ENCODE measurements at places on chromosomes 3 and 15. TPM values are rescaled to one million over a fixed set of nuclear protein-coding genes. Genes with fewer than 3 reads are reported as not detected.

DNA sequence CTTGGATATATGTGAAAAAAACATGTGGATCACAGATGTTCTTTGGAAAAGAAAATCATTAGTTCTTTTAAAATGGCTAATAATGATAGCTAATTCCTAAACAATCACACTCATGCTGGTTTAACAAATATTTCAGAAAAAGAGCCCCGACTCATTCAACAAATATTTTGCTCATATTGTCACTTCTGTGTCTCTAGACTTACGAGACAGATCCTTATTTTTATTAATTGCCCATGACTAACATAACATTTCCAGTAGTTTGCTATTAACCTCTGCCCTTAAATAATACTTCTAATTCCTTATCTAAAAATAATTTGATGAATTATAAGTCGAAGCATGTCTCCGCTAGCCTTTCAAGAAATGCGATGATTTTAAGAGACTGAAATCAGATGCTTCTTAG is 70.4 kb downstream of the SATB1 start:
- no peak overlapping the region for H3K4me3 ChIP-seq
- H3K27ac ChIP-seq: no peak overlapping the region
- no peak for DNase-seq
- H3K27me3 ChIP-seq: no peaks in the 10 kb centered on the region
- H3K36me3 ChIP-seq: no peaks in the 10 kb centered on the region

DNA sequence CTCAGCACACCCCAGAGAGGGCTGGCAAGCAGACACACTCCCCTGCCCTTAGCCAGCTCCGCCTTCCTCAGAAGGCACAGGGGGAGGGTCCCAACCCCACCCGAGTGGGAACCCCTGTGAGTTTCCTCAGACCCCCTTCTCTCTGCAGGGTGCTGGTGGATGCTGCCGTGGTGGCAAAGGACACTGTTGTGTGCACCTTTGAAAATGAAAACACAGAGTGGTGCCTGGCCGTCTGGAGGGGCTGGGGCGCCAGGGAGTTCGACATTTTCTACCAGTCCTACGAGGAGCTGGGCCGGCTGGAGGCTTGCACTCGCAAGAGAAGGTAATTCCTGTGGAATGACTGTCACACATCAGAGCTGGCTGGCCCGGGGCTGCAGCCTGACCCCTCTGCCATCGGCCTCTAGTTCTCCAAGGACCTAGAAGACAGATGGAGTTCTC is 149.4 kb downstream of the LRRK1 start:
- H3K36me3 ChIP-seq: peaks cover 10% of the 10 kb centered on the region
- no peak overlapping the region for H3K4me3 ChIP-seq
- H3K4me1 ChIP-seq: peaks cover 37% of the 10 kb centered on the region
- peak overlapping the region; percentile 95 for H3K27ac ChIP-seq

GRCh38 chr3:197376735-197377555 is 78.5 kb upstream of the DLG1 start:
- peaks cover 17% of the 10 kb centered on the region for H3K4me1 ChIP-seq
- H3K27me3 ChIP-seq: no peaks in the 10 kb centered on the region
- no peaks in the 10 kb centered on the region for H3K36me3 ChIP-seq
- H3K27ac ChIP-seq: no peak overlapping the region

GRCh38 chr3:128103136-128103676 is 20.4 kb downstream of the RUVBL1 start:
- no peaks in the 10 kb centered on the region for H3K27me3 ChIP-seq
- H3K4me1 ChIP-seq: no peaks in the 10 kb centered on the region
- no peak overlapping the region for H3K4me3 ChIP-seq
- DNase-seq: no peak
- H3K36me3 ChIP-seq: peaks cover 41% of the 10 kb centered on the region

- no peak overlapping the region for H3K27ac ChIP-seq
- peak; percentile 88 for DNase-seq
- no peak overlapping the region for H3K4me3 ChIP-seq
- no peaks in the 10 kb centered on the region for H3K4me1 ChIP-seq
- no peaks in the 10 kb centered on the region for H3K36me3 ChIP-seq
Observed at GRCh38 chr15:73367624-73368300, 996 bp downstream of the HCN4 start.

The GNAT1 gene
- total RNA-seq: not detected

The GABRB3 gene
- under 0.01 TPM for total RNA-seq

The SPESP1 gene
- total RNA-seq: 2.9 TPM

Measured in osteoblast (primary cell).